ENCODE measurements at places on chromosomes 7 and 10.
A peak's percentile ranks its signal among the peaks of the same experiment; 100 is the strongest.

GRCh38 chr10:106493751-106494150 lies 670.8 kb downstream of the SORCS1 start:
- no peak for DNase-seq

- peak; percentile 48 for DNase-seq
Observed at GRCh38 chr10:88138319-88138848, 275.0 kb downstream of the PTEN start.

DNA sequence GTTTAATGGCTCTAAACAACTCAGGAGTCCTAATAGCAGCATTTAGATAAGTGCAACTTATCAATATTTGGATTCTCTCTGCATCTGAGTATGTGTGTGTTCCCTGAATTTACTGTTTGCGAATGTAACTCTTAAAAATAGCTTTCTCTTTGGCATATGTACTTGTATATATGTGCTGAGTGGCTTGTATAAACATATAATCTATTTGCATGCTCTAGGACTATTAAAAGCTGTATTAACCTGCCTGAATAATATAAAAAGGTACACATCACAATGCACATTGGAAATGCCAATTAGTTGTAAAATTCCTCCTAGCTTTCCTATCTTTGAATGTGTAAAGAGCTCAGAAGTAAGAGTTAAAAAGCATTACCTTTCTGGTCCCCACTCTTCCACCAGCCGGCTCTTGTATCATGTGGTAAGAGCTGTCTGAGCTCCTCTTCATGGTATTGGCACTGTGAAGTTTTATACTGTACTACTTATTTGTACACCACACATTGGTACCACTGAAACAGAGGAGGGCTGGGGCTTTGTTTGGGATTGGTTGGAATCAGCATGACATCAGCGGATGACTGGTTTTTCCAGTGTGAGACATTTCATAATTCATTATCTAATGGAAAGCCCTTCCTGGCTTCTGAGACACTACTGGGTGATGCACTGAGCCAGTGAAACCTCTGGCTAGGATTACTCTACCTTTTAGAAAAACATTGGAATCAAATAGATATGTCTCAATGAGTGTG lies at the start of gene INHBA:
INHBA (minus strand) TSS at position 456 of the 737 bp plus-strand sequence. CDS start 2,716 bp downstream, outside the sequence.
- DNase-seq, result no peak

GRCh38 chr7:49845626-49846025 lies 72.2 kb downstream of the VWC2 start:
- no peak for DNase-seq

DNA sequence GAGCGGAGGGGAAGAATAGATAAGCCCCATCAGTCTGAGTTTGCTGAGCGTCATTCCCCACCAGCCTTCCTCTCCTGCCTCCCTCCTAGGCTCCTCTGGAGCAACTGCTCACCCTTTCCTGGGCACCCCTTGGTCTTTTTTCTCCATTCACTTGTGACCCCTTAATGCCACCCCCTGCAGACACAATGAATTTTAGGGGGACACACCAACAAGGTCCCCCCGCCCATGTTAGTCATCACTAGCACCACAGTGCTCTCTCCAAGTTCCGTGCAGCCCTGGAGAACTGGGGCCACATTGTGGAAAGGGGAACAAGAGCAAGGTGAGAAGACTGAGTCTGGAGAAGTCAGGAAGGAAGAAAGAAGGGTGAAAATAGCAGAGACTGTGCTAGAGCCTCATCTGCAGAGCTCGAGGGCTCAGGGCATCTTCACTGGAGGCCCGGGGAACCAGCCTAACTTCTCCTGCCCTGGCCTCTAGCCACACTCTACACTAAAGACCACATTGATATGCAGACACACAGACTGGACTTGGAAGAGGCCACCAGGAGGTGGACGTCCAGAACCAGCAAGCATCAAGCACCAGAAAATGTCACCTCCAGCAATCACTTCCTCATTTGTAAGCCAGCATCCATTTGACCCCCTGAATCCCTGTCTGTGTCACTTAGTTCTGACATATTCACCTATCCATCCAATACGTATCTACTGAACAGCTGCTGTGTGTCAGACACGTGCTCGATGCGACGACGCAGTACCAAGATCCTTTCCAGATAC lies 17.5 kb downstream of the RGR start:
- no peak for DNase-seq

DNA sequence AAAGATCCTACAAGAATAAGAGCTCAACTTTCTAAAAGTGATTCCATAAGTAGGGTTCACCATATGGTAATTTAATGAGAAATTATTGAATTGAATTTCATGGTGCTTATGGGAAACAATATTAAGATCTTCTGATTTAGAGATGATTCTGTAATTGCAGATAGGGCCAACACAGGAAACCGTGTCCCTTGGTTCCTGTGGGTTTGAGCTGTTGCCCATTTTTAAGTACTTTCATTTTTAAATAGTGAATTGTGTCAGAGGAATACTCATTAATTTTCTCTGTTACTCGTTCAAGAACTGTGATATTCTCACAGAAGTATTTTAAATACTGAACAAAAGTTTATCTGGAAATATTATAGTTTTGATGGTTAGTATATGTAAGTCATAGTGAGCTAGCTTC lies 129.2 kb downstream of the SRI start:
- DNase-seq, result no peak

DNA sequence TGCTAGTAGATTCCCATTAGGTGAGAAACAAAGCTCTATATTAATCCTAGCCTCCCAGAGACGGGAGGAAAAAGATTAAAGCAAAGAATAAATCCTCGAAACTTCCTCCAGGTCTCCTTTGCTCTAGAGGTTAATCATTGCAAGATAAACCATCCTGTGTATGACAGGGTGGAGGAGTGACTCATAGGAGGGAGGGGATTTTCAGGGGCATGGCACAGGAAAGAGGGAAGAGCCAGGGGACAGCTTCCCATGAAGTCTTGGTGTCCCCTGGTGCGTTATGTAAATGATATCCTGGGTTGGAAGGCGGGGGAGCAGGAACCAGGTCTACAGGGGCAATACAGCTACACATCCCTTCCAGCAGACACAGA lies 780 bp downstream of the CYP3A5 start:
- DNase-seq, result no peak

GRCh38 chr10:69807122-69807521 lies 5.4 kb downstream of the COL13A1 start:
- no peak for DNase-seq

DNA sequence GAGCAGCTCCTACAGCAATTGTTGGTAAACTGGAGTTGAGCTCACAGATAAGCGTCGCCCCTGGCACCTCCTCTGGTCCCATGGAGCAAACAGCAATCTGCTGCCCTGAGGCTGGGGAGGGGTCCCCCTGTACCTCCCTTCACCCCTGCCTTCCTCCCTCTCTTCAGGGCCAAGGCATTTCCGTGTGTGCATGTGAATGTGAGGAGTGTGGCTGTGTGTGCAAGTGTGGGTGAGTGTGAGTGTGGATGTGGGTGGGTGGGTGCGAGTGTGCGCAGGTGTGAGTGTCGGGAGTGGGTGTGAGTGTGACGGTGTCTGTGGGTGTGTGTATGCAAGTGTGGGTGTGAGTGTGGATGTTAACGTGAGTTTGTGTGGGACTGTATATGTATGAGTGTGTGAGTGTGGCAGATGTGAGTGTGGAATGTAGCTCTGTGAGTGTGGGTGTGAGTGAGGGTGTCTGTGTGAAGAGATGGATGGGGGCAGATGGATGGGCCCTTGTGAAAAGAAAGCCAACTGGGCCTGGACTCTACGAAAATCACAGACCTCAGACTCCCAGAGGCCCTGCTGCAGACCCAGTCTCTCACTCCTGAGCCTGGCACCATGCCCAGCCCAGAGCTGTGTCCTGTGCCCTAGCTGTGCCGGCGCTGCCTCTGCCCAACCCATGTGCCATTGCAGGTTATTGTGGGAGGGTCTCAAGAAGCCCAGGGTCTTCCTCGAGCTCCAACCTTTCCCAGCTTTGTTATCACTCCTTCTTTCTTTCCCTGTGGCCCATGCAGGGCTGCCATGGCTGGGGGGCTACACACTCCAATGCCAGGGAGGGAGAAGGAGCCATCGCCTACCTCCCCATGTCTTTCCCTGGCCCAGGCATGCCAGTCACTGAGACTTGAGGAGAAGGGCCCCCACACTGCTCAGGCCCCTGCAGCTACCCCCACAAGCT lies 73.9 kb downstream of the GRID1 start:
- no peak for DNase-seq

- DNase-seq, result peak; percentile 17
Observed at GRCh38 chr7:112056409-112056808, 149.8 kb downstream of the DOCK4 start.

DNA sequence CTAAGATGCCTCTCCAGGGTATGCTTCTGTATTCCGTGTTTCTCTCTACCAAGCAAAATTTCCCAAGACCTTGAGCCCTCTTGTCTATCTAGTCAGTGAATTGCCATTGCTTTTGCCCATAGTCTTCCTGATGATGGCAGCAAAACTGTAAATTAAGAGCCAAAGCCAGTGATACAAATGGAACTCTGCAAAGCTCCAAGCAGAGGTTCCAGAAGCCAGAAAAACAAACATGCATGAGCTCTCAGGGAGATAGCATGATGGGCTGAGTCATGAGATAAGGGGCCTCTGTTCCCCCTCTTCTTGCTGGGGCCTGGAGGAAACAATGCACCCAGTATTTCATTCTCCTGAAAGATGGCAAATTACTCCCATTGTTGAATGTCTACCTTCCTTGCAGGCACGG lies 24.7 kb downstream of the LSMEM1 start:
- no peak for DNase-seq

GRCh38 chr7:28921822-28922221 lies 36.3 kb downstream of the TRIL start:
- peak; percentile 57 for DNase-seq

DNA sequence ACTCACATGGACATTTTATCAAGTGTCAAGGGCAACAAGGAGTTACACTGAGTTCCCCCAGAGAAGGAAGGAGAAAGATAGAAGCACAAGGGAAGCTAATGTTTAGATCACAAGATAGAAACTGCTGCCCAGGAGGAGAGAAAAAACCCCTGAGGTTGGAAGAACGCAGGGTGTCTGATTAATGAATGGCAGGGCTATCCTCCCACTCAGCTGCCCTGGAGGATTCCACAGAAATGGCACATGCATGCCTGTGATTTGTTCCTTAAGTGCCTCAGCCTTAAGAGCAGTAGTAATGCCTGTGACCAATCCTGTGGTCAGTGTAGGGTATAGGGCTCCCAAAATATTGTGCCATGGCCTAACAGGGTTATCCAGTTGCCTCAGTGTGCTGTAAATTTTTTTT lies 20.2 kb downstream of the DNAJB9 start:
- DNase-seq, result no peak

DNA sequence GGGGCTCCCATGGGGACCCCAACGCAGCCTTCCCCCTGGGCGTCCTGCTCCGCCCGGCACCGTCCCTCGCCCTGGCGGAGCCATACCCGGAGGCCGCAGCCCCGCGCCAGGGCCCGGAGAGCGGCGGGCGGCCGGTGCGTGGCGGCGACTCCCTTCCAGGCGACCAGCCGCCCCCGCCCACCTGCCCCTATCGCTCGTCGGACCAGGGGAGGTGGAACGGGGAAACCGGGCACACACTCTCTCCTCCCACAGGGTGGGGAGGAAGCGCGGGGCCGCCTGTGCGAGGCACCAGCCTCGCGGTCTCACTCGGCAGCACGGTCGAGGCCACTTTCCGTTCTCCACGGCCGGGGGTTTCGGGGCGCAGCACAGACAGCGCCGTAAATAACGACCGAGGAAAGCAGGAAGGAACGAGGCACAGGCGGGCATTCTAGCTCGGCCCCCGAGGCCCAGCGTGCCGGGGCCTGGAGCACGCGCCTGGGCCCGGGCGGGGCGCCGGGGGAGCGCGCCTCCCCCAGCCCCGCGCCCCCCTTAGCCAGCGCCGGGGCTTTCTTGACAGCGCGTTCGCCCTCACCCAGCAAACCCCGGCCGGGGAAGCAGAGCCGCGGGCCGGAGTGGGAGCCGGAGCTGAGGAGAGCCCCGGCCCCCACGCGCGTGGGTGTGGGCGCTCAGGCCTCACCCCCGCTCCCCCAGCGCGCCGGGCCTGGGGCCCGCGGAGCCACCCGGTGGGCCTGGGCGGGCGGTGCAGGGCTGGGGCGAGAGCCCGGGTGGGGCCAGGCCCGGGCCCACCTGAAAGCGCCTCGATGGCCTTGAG lies 936 bp downstream of the IGF2BP3 start:
- no peak for DNase-seq

- no peak for DNase-seq
Observed at GRCh38 chr7:75996476-75996875, 2.1 kb upstream of the TMEM120A start.

- no peak for DNase-seq
Observed at GRCh38 chr10:74150204-74150989, at the start of gene AP3M1. Gene AP3M1 (minus strand): TSS chr10:74150828. CDS start chr10:74138379, 12,449 bp downstream.

- DNase-seq, result no peak
Observed at GRCh38 chr10:33981301-33981700, 646.8 kb upstream of the NRP1 start.

DNA sequence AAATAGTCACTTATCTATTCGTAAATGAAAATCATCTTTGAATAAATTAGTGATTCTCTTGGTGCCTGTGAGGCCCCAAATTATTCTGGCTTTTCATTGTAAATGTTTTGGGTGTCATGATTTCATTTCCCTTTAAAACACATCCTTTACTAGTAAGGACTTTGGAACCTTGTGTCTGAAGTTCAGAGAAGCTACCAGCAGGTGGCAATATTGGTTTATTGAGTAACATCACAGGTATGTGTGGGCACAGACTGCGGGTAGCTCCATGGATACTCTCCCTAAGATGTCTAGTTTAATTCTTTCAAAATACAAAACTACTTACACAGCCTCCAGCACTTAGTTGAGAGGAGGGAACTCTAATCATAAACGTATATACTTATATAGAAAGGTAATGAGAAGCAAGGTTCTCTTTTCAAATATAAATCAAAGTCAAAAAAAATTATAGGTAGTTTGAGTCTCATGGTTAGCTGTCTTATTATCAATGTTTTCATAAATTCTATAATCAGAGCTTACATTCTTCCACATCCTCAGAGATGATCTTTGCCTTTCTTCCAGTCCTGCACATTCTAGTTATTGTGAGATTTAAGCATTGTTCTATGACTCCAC lies 449.6 kb downstream of the GRM8 start:
- peak; percentile 62 for DNase-seq

- DNase-seq, result peak; percentile 57
Observed at GRCh38 chr10:123967626-123968243, 76.1 kb upstream of the CPXM2 start.

GRCh38 chr7:114788706-114789105 lies 133.2 kb upstream of the MDFIC start:
- no peak for DNase-seq

GRCh38 chr10:132001238-132001972 lies 19.7 kb upstream of the BNIP3 start:
- DNase-seq, result no peak

GRCh38 chr10:55441777-55442176 lies 640.7 kb upstream of the PCDH15 start:
- DNase-seq, result no peak

- no peak for DNase-seq
Observed at GRCh38 chr10:94462130-94462529, 59.8 kb downstream of the TBC1D12 start.

DNA sequence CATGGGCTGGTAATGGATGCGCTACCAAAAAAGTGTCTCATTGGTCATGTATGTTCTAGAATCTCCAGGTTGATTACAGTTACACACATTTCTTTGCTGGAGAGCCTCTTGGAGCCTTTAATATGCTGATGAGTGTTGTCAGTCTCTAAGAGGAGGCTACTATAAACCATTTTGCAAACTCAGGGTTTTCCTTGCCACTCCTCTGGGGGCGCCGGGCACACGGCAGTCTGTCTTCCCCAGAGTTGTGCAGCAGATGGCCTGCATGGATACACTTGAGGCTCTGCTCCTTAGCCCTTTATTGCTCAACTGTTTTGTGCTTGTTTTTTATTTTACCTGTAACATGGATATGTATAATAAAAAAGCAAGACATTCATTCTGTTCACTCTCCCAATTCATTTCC lies 196.5 kb downstream of the ACTR3B start:
- DNase-seq, result no peak

- DNase-seq, result no peak
Observed at GRCh38 chr7:121873289-121874194, 581 bp downstream of the PTPRZ1 start.
